Activated naive CD4-positive, alpha-beta T cell treated with anti-CD3 and anti-CD28 coated beads, Interleukin-2, amount 10 ng/mL, durations not matched to agents 7 days and 5 days (primary cell): ENCODE measurements at places on chromosomes 1 and 21.

DNA sequence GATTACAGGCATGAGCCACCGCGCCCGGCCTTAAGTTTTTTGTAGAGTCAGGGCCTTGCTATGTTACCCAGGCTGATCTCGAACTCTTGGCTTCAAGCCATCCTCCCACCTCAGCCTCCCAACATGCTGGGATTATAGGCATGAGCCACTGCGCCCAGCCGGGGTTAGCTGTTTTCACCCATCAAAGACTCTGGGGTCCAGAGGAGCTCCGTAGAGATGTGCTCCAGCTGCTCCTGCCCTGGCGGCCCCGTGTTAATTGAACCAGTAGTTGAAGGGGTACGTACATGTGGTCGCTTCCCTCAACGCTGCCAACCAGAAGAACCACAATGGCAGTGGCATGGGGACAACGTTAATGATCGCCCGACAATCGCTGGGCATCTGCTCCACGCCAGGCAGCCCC is 72.0 kb downstream of the NPHP4 start:
- no peak for DNase-seq

DNA sequence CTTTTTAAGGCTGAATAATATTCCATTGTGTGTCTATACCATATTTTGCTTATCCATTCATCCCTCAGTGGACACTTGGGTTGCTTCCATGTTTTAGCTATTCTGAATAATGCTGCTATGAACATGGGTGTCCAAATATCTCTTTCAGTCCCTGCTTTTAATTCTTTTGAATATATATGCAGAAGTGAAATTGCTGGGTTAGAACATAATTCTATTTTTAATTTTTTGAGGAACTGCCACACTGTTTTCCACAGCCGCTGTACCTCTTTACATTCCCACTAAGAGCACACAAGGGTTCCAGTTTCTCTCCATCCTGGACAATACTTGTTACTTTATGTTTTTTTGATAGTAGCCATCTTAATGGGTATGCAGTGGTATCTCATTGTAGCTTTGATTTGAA is 65.6 kb downstream of the RIMS3 start:
- DNase-seq: no peak

DNA sequence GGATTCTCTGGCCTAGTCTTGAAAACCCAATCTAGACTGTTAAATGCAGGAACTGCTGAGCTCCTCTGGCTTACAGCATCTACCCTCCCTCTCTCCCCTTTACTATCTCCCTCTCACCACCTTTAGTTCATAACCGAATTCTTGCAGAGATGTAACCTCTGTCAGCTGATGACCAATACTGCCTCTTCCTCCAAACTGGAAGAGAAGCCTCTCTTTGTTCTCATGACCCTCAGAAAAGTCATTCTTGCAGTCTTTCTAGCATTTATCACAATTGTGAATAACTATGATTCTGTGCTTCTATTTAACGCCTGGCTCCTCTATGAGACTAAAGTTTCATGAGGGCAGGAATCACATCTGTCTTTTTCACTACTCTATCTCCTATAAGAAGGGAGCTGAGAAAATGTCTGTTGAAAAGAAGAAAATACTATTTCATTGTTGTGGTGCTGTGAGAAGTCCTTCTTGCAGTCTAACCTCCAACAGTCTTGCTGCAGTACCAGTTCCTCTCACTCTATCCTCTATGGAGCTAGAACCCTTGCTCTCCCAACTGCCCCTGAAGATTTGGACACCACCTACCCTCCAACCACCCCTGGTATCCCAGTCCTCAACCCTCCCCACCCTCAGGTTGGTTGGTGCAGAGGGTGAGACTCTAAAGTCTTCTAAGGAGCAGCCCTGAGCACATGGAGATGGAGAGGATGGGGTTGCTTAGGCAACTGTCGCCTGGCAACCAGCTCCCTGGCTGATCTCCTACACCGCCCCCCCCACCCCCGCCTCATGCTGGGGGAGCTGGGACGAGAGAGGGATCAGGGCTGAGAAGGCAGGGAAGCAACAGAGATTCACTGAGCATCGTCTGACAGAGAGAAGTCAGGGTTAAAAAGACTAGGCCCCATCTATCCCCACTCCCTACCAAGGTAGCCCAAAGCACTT is 13.9 kb downstream of the MEF2D start:
- no peak for DNase-seq

DNA sequence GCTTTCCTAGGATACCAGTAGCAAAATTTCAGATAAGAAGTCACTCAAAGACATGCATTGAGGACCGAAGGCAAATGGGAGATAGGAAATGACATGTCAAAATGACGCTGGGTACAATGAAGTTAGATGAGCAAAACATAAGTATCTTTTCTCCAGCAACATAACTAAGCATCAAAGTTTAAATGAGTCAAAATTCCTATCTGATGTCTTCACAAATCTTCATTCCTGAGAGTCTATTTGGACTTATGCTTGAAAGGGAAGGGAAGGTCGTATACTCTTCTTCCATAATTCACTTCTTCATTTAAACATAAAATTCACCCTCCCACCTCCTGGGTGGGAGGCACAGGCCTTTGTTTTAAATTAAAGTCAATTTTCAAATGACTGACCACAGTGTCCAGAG is 4.1 kb upstream of the TMEM81 start:
- DNase-seq: no peak

- no peak for DNase-seq
Observed at GRCh38 chr1:94332516-94332915, 85.7 kb upstream of the ABCD3 start.

GRCh38 chr1:154263465-154264332 is 8.7 kb upstream of the HAX1 start:
- no peak for DNase-seq
